Common myeloid progenitor, CD34-positive (primary cell): ENCODE measurements at places on chromosomes 13 and 19.

GRCh38 chr19:45897261-45897812, 5.1 kb downstream of the MYPOP start:
- DNase-seq = no peak

DNA sequence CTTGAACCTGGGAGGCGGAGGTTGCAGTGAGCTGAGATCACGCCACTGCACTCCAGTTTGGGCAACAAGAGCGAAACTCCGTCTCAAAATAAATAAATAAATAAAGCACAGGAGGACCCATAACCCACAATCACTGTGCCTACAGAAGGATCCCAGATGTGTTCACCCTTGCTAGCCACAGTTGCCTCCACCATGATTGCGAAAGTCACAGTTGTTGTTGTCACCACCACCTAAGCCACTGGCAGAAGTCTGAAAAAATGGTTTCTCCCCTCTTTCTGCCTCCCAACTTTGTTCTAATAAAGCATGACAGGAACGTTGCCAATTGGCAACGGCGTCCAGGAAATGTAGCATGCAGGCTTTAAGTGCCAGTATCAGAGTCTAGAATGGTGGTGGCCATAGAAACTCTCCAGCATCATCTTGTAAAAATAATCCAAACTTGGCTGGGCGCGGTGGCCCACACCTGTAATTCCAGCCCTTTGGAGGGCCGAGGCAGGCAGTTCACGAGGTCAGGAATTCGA, 2.2 kb upstream of the EPS15L1 start:
- DNase-seq = no peak

DNA sequence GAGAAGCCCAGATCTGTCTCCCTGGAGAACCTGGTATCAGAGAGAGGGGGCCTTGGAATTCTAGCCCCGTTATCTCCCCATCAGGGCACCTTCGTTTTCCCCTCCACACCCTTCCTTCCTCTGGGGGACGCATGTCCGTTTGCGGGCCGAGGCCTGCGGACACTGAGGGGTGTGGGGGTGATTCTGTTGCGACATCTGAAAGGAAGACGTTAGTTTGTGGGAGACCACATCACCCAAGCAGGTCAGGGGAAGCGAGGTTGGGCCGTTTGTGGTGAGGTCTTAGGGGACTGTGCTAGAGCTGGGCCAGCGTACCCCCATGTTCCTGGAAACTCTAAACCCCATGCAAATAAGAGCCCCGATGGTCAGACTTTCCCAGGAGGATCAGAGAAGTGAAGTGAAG, 3.7 kb upstream of the HSH2D start:
- peak; percentile 94 for DNase-seq

- DNase-seq = peak; percentile 33
Observed at GRCh38 chr19:19642506-19643157, 825 bp downstream of the GMIP start.

GRCh38 chr13:110813646-110814624, 100.4 kb downstream of the ING1 start:
- no peak for DNase-seq

DNA sequence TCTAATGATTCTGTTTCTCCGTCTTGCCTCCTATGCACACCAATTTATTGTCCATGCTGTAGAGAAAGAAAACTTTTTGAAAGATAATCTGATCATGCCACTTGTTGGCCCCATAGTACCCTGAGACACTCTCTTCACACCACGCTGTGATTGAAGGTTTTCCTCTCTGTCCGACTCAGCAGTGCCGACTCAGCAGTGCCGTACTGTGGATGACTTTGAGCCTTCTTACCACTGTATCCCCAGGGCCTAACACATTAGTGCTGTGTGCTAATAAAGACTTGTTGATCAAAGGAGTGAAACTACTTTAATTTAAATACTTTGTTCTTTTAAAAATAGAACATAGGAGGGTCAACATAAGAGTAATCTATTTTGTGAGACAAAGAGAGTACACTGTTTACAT, 429.6 kb downstream of the KLF12 start:
- no peak for DNase-seq

GRCh38 chr19:40533508-40533907, 43.2 kb upstream of the SHKBP1 start:
- no peak for DNase-seq
